Naive thymus-derived CD8-positive, alpha-beta T cell (primary cell): ENCODE measurements at places on chromosomes 11 and 22. TPM values are rescaled to one million over a fixed set of nuclear protein-coding genes. Genes with fewer than 3 reads are reported as not detected.

The SPON1 gene
- total RNA-seq, result 18.9 TPM

The SLC25A18 gene
- total RNA-seq, result not detected

DNA sequence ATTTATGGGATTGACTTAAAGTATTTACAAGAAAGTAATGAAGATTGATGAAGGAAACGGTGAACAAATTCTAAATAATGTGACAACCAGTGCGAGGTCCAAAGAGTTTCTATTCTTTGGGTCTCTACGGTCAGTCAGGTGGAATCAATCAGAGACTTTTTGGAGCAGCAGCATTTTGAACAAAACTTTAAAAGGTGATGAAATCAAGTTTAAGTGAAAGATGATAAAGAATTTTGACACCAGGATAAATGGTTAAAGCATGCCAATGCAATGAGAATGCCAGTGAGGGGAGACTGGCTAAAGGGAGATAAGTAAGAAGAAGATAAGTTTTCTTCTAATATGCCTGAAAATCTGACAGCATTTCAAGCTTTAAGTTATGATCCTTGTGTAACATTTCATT lies 67.9 kb downstream of the DCUN1D5 start:
- H3K36me3 ChIP-seq, result no peaks in the 10 kb centered on the region
- no peak overlapping the region for H3K4me3 ChIP-seq
- peaks cover 22% of the 10 kb centered on the region for H3K27me3 ChIP-seq
- DNase-seq, result no peak

GRCh38 chr11:12914400-12914912 lies 94.7 kb upstream of the RASSF10 start:
- peaks cover 20% of the 10 kb centered on the region for H3K27me3 ChIP-seq
- H3K27ac ChIP-seq, result no peak overlapping the region
- peaks cover 2% of the 10 kb centered on the region for H3K4me1 ChIP-seq
- H3K4me3 ChIP-seq, result no peak overlapping the region
- no peak for DNase-seq
